T-helper 2 cell (primary cell): ENCODE measurements at places on chromosomes 3 and 15.

- DNase-seq: no peak
Observed at GRCh38 chr15:68667800-68668625, 89.2 kb downstream of the CORO2B start.

GRCh38 chr3:30576946-30577345 is 29.5 kb upstream of the TGFBR2 start:
- no peak for DNase-seq

- DNase-seq: no peak
Observed at GRCh38 chr3:43285644-43286043, 696 bp upstream of the SNRK start.

- DNase-seq: no peak
Observed at GRCh38 chr3:30356866-30357753, 249.3 kb upstream of the TGFBR2 start.

- DNase-seq: no peak
Observed at GRCh38 chr3:49714728-49715550, 4.5 kb downstream of the AMIGO3 start.

DNA sequence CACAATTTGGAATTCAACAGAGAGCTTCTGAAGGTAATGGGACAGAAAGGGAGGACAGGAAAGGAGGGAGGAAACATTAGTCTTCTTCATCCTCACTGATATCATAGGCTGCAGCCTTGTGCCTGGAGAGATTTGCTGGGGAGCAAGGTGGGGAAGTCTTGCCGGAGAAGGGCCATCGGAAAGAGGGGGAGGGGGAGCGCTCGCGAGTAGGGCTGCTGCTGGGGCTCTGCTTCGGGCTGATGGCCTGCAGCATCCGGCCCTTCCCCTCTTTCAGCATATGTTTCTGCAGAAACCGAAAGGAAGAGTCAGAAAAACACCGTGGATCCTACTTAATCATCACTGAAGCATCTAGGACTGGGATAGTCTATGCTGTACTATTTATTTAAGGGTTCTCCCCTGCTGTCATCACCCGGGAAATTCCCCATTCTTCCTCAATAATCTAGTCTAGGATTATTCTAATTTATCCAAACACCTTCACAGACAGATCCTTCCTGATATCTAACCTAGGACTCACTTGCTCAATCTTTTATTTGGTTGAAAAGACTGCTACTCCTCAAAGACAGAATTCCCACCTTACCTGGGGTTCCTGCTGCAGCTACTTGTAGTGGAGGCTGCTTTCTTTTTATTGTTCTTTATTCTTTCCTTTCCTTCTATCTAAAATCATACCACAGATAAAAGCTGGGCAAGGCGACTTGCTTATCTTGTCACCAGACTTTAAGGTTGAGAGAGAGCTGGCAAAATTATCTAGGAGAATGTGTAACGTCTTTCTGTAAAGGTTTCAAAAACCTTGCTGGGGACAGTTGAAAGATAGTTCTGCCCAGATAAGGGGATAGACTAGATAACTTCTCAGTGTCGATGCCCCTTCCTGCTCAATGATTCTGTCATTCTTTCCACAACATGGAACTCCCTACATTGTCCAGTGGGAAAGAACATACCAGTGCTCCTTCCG is 22.6 kb downstream of the SLC51A start:
- no peak for DNase-seq

DNA sequence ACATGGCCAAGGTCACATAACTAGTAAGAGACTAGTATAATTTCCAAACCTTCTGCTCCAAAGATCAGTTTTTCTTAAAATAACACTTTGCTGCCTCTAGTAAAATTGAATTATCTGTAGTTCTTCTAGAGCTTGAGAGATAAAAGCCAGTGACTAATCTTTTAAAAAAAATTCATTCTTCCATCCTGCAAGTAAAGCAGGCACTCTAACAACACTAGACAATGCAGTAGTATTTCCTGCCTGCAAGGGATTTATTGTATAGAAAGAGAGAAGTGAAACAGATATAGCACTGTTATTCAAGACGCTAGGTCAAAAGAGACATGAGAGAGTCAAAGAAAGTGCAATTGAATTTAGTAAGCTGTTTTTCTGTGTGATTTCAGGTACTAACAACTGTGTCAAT is 159.5 kb upstream of the TBC1D5 start:
- DNase-seq: no peak
